ENCODE measurements at places on chromosomes 3 and 15. TPM values are rescaled to one million over a fixed set of nuclear protein-coding genes. Genes with fewer than 3 reads are reported as not detected.

DNA sequence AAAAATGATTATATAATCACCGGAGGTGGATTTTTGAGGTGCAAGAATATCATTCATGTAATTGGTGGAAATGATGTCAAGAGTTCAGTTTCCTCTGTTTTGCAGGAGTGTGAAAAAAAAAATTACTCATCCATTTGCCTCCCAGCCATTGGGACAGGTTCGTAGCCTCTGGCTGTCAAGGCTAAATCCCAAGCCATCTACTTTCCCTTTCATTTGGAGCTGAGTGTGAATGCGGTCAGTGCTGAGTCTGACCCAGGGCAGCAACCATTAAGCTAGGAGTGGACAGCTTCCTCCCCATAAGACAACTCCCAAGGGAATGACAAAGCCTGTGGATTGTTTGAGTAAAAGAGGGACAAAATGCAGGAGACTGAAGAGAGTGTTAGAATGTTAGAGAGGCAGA, 33.6 kb downstream of the PARP14 start:
- DNase-seq: no peak
- no peak overlapping the region for H3K27ac ChIP-seq
- no peaks in the 10 kb centered on the region for H3K4me1 ChIP-seq
- no peaks in the 10 kb centered on the region for H3K36me3 ChIP-seq
- H3K27me3 ChIP-seq: no peaks in the 10 kb centered on the region
- H3K4me3 ChIP-seq: no peak overlapping the region

DNA sequence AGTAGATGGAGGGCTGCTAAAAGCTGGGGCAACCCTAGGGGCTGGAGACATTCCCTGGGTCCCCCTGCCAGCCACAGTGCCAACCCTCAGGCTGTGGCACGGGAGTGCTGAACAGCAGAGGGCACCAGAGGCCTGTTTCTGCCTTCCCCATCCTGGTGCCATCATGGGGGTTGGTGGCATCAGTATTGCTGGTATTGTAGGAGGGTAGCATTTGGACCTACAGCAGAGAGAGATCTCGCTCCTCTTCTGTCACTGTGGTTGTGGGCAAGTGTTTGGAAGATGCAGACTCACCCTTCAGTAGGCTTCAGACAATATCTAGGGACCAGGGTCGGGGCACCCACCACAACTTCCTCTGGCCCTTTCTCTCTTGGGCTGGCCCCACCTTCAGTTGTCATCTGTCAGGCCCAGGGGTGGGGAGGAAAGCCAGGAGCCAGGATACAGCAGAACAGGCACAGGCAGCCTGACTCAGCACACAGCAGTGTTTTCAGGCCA, 123.5 kb downstream of the RPLP1 start:
- H3K27me3 ChIP-seq: no peaks in the 10 kb centered on the region
- peaks cover 5% of the 10 kb centered on the region for H3K4me1 ChIP-seq
- DNase-seq: peak; percentile 27
- no peak overlapping the region for H3K27ac ChIP-seq
- no peak overlapping the region for H3K4me3 ChIP-seq

DNA sequence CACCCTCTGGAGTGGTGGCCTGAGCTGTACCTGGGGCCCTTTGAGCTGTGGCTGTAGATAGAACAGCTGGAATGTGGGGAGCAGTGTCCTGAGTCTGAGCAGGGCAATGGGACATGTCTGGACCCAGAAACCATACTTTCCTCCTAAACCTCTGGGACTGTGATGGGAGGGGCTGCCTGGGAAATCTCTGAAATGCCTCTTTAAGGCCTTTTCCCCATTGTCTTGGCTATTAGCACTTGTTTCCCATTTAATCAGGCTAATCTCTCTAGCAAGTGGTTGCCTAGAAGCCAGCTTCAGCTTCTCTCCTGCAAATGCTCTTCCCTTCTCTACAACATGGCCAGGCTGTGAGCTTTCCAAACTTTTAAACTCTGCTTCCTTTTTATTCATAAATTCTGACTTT, 58.5 kb upstream of the SPATA16 start:
- no peaks in the 10 kb centered on the region for H3K4me1 ChIP-seq
- no peak overlapping the region for H3K4me3 ChIP-seq
- no peaks in the 10 kb centered on the region for H3K36me3 ChIP-seq
- no peak overlapping the region for H3K27ac ChIP-seq
- H3K27me3 ChIP-seq: no peaks in the 10 kb centered on the region
- DNase-seq: no peak

Gene OR5K2
- not detected for total RNA-seq

DNA sequence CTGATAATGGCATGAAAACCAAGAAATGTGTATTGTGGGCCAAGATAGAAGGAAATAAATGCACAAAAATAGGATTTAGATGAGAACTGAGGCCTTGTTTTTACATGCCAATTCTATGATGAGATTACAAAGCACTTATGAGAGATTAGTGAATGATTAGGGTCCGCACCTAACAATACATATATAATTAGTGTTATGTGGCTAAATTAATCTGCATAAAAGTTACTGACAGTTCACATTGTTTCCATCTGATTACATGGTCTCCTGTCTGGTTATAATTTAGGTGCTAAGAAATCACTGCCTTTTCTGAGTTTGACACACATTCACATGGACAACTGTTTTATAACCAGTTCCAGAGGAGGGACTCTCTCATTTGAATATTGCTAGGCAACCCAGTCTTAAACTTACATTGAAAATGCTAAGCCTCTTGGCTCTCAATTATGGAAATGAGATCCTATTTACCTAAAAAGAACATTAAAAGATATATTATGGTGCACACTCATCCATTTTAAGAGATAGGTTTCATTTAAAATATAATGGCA, 117.0 kb upstream of the ARL6 start:
- no peak overlapping the region for H3K27ac ChIP-seq
- no peak for DNase-seq
- H3K4me1 ChIP-seq: no peaks in the 10 kb centered on the region
